ENCODE measurements at places on chromosomes 4 and X.

DNA sequence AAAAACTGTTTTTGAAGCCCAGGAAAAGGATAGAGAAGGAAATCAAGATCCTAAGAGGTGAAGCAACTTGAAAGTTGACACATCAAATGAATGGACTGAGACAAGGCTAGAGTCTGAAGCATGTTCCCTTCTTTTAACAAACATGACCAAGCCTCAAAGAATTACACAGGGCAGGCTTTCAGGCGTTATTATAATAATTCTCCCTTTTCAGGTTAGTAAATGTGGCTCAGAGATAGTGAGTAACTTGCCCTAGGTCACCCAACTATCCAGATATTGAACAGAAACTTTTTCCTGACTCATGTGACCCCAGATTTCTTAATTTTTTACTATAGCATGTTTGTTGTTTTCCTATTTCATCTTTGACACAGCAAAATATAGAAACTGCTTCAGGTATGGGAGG, 91.7 kb downstream of the PPP1R2C start:
- no peak for DNase-seq

DNA sequence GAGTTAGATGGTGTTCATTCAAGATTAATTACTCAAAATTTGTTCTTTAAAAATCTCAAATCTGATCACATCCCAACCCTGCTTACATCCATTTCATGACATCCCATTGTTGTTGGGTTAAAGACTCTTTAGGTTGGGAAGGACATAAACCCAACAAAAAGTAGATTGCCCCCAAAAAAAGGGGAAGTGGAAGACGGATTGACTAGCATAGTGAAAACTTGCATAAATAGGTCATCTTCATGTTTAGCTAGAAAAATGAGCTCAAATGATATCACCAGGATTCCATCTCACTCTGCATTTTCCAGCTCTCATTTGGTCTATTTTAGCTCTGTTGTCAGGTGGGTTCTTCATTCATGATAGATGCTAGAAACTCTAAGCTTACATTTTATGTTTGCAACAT, 18.5 kb upstream of the TET2 start:
- DNase-seq, result peak; percentile 34

- DNase-seq, result peak; percentile 28
These were observed 529 bp upstream of the UBA6 start for GRCh38 chr4:67701517-67701850.

DNA sequence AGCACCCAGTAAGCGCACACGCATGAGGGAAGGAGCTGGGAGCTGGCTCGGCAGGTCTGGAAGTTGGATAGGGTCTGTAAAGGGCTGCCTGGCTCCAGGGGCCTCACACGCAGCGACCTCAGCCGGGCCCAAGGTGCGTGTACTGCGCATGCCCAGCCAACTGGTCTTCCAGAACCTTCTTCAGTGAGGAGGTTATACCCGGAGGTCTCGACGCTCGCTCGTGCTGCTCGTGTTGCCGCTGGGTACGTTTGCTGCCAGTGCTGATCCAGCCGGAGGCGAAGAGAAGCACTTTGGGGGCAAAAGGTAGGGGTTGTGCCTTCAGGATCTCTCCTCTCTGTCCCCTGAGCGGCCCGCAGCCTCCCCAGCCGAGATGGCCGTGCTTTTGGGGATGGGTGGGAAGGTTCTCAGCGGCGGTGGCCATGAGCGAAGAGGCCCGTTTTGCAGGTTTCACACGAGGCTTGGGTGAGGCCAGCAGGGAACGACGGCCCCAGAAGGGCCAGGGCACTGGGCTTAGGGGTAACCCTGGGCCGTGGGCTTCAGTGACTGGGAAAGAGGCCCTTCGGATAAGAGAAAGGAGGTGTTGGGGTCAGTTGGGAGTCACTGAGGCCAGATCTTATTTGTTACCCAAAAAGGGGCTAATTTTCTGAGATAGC, 3.8 kb upstream of the CXCL9 start:
- DNase-seq, result no peak

- DNase-seq, result no peak
These were observed 32.3 kb upstream of the LRAT start for GRCh38 chr4:154711522-154711921.

GRCh38 chr4:141933978-141934377, 297.6 kb downstream of the IL15 start:
- no peak for DNase-seq

GRCh38 chrX:150712619-150713018, 19.4 kb downstream of the MTMR1 start:
- DNase-seq, result no peak

GRCh38 chr4:5054532-5054931, 3.3 kb downstream of the STK32B start:
- DNase-seq, result no peak

GRCh38 chrX:120568609-120569008, 7.8 kb upstream of the CUL4B start:
- no peak for DNase-seq

DNA sequence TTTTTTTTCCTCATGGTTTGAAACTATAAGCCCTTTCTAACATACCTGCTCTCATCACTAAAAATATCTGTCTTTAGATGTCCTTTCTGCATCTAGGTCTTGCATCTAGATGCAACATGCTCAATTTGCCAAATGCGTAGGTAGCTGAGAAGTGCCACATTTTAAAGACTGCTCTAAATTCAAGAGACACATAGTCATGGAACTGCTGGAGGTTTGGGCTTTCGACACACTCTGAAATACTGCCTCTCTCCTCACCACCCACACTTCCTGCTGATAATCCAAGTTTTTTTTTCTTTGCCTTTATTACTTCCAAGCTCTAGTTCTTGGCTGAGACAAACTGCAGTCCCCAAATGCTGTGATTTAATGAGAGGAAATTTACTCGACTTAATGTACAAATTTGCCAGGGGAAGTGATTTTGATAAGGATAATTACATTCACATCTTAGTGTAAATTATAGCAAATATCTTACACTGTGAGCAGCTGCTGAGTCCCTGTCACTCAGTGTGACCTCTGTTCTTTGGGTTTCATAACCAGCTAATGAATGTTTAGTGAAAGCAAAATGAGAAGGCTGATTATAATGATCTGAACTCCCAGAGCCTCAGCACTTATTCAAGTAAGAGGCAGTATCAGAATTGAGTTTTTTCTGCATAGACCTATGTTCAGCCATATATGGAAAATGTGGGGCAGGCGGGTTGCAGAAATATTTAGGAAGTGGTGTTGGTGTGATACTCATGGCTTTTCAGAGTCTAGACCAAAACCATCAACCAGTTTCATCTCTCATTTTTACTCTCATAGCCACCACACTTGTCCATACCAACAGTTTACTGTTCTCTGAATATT, 31.3 kb downstream of the DRD5 start:
- DNase-seq, result peak; percentile 74

GRCh38 chr4:30757357-30757756, 37.2 kb downstream of the PCDH7 start:
- peak; percentile 29 for DNase-seq

GRCh38 chr4:87049508-87049907, 114.7 kb downstream of the AFF1 start:
- DNase-seq, result no peak

- no peak for DNase-seq
These were observed 28.5 kb downstream of the TRIM2 start for GRCh38 chr4:153232768-153233167.

GRCh38 chrX:56788229-56788628, 59.2 kb downstream of the NBDY start:
- no peak for DNase-seq

DNA sequence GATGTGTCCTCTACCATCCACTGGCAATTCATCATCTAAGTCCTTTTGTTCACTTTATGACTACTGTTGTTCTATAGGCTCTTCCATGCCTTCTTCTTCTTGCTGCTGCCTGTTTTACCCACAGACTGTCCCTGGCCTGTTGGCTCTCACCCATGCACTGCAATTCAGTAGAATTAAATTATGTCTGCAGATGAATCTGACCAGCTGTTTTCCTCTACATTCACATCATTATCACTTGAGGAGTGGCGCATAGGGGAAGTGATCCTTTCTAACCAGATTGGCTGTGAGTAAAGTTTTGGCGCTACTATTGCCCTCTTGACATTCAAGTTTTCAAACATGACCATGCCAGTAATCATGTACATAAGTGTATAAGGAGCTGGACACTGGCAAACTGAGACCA, 91.7 kb downstream of the FRMPD4 start:
- DNase-seq, result no peak

GRCh38 chrX:151391722-151392121, 5.3 kb upstream of the VMA21 start:
- no peak for DNase-seq

- DNase-seq, result no peak
These were observed 73.0 kb downstream of the LUZP4 start for GRCh38 chrX:115362334-115363095.

DNA sequence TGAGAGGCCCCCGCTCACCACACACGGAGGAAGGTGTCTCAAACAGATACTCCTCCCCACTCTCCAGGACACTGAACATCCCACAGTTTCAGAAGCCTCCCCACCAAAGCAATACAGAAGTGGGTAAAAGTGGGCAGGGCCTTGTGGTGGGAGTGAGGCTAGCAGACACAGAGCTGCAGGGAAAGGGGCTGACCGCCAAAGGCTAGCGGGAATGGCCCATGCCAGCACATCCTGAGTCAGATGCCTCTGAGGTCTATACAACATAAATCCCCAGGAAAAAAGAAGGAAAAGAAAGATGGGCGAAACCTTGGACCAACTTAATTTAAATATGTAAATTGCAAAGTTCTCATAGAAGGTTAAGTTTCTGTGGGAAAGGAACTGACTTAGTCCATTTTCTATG, 21.9 kb upstream of the ARHGAP10 start:
- no peak for DNase-seq

GRCh38 chr4:146273204-146273901, 59.0 kb downstream of the REELD1 start:
- no peak for DNase-seq

DNA sequence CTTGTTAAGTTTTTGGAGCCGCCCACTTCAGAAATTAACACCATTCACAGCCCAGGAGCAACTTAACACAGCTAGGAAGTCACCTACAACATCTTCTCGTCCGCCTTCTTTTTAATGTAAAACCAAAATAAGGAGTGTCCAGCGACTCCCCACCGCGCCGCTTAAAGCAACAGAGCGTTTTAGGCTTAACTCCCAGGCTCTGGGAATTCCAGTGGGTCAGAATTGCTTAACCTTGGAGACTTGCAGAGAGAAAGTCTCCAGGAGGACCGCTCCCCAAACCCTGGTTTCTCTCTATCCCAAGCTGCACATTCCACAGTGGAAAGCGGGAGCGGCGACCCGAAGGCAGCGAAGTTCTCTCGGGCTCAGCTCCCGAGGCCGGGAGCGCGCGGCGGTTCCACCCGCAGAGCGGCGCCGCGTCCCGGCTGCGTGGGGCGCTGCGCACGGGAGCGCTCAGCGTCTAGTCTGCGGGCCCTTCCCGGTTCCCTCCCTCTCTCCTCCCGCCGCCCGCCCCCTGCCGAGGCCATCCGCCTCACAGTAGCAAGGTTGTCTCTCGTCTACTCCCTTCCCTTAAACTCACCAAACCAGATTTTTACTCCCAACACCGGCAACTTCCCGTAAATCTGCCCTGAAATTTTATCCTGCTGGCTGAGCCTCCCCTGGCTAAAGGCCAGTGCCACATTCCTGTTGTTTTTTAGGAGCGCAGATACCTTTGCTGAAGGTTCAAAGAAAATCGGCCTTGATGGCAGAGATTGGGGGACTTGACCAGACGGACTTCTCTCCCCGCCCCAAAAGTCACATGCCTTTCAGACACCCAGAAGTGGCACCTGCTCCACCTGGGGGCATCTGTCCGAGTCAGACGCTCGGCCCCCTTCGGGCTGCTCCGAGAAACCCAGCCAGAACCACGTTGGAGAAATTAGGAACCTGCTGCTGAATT, at the start of gene RBM47:
TSS of gene RBM47 (minus strand) at position 464 of the 934 bp plus-strand sequence. CDS start 190,971 bp downstream, outside the sequence.
- DNase-seq, result peak; percentile 78

DNA sequence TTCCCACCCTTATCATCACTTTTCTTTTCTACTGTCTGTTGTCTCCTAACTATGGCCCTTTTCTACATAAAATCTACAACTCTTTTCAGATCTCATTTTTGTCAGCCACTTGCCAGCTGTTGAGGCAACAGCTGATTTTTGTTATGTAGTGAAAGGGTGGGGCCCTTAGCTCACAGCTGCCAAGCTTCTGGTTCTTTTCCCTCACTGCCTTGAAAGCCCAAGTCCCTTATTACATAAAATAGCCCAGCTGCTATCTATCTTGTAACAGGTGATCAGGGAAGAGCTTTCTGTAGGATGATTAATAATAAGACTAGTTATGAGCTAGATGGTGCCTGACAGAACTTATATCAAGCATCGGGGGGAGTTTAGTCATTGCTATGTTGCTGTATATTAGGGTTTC, 45.9 kb downstream of the ADGRL3 start:
- DNase-seq, result no peak

- no peak for DNase-seq
These were observed 37.6 kb downstream of the MAGEA9 start for GRCh38 chrX:149819371-149819770.

DNA sequence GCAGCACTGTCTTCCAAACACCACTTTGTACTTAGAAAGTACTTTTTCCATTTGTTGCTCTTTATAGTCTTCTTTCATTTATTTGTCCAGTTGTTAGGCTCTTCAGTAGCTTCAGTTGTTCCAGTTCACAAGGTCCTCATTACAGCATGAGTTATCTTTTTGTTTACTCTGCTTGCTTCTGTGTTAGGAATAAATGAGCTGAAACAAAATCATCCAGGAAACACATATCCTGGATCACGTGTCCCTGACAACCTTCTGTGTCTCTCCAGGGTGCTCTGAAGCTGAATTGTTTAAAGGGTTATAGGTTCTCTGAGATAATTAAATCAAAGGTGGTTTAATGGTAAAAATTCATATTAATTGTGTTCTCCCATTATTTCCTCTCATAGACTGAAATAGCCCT, 19.9 kb upstream of the KLHL8 start:
- DNase-seq, result no peak
